Right cardiac atrium (tissue), 5 donors: ENCODE measurements at places on chromosomes 5 and 9. TPM values are rescaled to one million over a fixed set of nuclear protein-coding genes. Genes with fewer than 3 reads are reported as not detected.
A peak's percentile ranks its signal among the peaks of the same experiment; 100 is the strongest.

DNA sequence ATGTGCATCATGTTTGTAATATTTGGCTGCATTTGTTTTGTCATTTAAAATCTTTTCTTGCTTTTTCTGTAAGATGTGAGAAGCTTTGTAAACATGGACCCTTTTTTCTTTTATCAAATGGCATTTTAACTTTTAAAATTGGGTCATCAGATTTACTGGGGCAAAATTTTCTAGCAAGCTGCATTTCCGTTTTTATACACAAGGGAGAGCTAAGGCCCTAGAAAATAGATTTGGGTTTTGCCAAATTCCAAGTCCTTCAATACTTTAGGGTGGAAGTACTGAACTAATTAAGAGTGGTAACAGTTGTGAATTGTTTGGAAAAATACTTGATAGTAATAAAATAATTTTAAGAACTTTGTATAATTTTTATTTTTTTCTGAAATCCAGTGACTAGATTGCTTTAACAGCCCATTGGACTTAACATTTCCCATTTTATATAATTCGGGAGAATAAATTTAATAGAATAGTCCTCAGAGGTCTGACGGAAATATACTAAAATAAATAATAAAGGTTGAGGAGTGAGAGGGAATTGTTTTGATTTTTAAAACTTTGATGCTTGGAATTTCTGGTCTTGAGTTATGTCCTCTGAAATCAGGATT lies 117.4 kb downstream of the SMARCA2 start:
- DNase-seq: no peak

DNA sequence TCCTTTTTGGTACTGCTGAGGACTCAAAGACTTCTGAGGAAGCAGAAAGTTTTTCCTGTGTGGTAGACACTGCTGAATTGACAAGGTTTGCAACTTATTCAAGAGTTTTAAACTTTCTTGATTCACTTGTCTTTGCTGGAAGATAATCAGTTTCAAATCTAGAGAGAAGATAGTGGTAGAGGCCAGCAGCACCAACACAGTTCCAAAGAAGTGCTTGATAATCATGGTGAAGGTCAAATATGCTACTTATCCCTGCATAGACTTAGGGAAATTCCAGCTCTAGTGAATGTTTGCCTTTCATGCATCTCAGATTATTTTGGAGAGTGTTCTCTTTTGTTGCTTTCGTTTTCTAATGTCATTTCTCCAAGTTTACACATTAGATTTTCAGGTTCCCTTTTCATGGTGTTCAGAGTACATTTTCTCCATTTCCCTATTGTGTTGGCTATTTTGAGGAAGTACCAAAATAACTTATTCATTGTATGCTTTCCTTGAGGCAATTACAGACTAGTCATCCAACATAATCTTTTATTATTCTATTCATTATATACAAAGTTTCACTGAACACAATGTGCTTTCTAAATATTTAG lies 550 bp downstream of the IFNE start:
- no peak for DNase-seq

DNA sequence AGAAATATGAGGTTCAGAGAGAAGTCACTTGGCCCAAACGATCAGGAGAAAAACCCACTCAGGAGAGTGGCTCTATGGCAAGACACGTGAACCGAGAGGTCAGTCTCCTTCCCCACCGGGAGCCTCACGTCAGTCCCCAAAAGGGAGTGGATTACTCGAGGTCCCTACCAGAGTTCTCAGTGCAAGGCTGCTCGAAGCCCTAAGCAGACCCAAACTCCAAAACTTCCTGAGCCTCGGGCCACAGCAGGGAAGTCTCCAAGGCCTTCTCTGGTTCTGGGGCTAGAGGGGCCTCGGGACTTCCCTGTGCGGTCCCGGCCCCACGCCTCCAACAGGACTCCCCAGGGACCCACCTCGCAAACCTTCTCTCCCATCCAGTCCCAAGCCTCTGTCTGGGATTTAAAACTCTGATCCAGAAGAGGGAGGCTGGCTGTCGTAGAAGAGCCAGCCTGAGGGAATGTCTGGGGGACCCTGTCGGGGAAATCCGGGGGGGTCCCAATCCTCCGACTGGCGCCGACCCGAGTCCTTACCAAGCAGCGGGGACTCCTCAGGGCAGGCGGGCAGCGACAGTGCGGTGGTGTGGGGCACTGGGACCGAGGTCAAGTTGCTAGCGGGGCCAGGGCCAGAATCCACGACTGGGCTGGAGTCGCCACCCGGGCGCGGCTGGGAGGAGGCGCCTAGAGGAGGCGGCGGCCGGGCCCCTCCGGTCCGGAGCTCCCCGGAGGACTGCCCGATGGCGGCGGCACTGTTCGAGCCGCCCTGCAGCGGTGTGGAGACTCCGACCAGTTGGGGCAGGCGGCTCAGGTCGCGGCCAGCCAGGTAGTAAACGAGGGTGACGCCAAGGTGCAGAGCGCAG lies 679 bp downstream of the B4GALT1 start:
- peak; percentile 88 for DNase-seq

DNA sequence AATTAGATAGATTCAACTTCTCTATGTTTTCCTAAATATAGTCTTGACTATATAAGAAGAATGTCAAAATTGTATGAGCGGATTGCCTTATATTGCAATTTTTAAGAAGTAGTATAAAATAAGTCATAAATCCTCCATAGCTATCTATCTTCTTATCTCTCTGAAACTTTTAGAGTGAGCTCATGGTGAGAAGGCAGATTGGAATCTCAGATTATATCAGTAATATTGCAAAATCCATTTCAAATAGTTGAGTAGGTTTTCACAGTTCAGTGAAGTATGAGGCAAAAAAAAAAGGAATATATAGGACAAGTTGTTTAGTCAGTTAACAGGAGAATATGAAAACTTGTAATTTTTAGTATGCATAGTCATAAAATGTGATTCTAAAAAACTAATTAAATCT lies 156.4 kb downstream of the FAM174A start:
- no peak for DNase-seq

GRCh38 chr5:33737697-33738096 lies 154.1 kb downstream of the ADAMTS12 start:
- DNase-seq: no peak

- DNase-seq: no peak
Observed at GRCh38 chr9:133793471-133793870, 55.3 kb upstream of the SARDH start.

DNA sequence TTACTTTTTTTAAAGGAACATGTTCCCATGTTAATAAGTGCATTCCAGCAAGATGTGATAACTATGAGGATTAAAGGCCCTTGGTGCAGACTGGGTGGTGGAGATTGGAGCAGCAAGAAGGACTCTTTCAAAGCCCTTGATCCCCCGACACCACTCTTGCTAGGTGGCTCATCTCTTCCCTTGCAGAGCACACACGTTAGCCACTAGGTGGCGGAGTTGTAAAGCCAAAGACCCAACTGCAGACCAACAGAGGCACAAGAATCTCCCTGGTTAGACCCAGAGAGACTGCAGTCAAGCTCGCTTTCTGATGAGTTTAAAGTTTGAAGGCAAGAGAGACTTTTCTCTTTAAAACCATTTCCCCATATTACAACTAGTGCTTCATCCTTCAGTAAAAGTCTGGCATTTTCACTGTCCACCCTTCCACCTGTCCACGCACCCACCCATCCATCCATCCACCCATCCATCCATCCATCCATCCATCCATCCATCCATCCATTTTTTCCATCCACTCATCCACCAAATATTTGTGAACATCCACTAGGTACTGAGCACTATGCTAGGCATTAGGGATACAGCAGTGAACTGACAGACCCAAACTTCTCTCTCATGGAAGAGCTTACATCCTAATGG lies 226.9 kb downstream of the MSX2 start:
- peak; percentile 63 for DNase-seq

- no peak for DNase-seq
Observed at GRCh38 chr5:32342656-32343055, 29.9 kb upstream of the MTMR12 start.

DNA sequence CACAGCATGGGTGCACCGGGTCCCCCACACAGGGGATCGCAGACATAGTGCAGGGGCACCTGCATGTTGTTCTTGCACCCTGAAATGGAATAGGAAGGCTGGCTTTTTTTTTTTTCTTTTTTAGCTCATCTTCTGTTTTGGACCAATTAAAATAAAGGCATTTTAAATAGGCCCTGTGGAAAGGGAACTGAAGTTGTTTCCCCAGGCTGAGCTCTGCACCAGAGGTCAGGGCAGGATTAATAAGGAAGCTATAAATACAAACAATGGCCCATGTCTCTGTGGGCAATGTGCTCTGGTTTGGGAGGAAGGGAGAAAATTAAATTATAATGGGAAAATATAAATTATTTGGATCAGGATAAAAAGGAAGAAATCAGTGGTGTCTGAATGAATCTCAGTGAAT lies 21.2 kb upstream of the KCNMB1 start:
- DNase-seq: no peak

- DNase-seq: peak; percentile 33
Observed at GRCh38 chr9:2271426-2271825, 256.3 kb downstream of the SMARCA2 start.

DNA sequence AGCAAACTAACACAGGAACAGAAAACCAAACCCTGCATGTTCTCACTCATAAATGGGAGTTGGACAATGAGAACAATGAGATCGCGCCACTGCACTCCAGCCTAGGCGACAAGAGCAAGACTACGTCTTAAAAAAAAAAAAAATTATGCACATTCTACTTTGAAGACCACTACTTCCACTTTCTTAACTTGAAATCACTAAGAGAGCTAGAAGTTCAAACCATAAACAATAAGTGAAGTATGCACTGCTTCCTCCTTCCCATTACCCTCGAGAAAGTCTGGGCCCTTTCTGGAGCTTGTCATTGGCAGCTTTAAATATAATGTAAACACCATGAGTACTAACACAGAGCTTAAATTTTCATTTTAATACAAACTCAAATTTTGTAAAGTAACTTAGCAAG lies 94.9 kb downstream of the TLE1 start:
- no peak for DNase-seq

DNA sequence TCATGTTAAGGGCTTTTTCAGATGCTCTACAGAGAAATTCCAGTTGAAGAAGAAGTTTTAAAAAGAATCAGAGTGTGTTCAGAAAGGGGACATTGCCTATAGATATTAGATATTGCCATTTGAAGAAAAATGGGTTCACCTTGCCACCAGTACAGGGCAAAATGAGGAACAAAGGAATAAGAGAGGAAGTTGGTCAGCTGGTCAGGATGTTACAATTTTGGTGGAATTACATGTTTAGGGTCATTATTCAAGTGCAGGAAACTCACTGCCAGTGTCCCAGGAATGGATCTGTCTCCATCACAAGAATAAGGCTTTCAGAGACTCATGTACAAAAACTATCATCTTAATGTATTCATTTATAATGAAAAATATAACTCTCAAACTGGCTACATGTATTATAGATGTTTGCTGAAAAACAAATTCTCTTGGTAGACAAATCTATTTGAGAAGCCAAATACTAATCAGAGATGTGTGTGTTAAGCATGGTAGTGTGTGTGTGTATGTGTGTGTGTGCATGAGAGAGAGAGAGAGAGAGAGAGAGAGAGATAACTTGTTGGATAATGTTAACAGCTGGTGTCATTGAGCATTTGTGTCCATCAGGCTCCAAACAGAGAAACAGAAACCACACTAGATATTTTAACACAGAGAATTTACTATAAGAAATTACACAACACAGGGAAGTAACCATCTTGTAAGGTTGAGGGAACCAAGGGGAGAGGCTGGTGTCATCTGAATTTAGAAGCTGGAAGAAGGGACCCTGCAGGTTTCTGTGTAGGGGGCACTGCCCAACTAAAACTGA lies 5.0 kb upstream of the C1QTNF3 start:
- DNase-seq: no peak

GRCh38 chr9:95102572-95102971 lies 214.9 kb downstream of the FANCC start:
- no peak for DNase-seq

MEIKIN gene
- 0.20 TPM for polyA plus RNA-seq

TAF11L10 gene
- not detected for polyA plus RNA-seq

PCDHGB6 gene
- 3.1 TPM for polyA plus RNA-seq

UGT3A1 gene
- not detected for polyA plus RNA-seq

CFAP157 gene
- polyA plus RNA-seq: 0.18 TPM

CCDC192 gene
- polyA plus RNA-seq: 0.43 TPM

ANKRD18A gene
- polyA plus RNA-seq: 3.1 TPM
